Stimulated activated naive CD4-positive, alpha-beta T cell (primary cell): ENCODE measurements at places on chromosomes 6 and 20.

DNA sequence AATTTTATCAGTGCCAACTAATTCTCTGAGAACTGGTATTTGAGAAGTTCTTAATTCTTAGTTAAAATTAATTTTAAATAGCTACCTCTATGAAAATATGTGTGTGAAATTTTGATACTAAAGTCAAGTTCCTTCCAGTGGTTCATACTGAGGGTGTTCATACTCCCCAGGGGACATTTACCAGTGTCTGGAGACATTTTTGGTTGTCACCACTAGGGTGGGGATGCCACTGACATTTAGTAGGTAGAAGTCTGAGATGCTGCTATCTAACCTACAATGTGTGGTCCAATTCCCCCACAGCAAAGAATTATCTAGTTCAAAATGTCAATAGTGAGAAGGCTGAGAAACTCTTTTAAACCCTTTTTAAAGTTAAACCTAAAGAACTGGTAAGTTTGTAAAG is 463.8 kb downstream of the ADGRB3 start:
- DNase-seq = no peak

- DNase-seq = no peak
Measured at GRCh38 chr6:144715344-144715743, 430.2 kb downstream of the UTRN start.

- no peak for DNase-seq
Measured at GRCh38 chr20:20525756-20526155, 157.9 kb downstream of the INSM1 start.

DNA sequence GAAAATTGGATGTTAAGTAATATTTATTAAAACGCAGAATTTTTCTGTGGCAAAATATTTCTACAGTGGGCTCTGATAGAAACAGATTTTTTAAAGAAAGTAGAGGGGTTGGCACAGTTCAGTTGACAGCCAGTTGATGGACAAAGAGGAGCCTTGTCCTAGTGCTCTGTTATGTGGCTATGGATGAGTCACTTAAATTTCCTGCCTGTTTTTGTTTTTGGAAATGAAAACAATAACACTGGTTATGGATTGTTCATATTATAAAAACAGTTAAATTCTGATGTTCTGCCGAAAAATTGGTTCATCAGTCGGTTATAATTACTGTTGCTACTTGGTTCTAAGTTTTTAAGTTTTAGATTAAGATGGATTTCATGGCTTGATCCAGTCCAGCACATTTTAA is 42.8 kb downstream of the MYO6 start:
- DNase-seq = no peak

DNA sequence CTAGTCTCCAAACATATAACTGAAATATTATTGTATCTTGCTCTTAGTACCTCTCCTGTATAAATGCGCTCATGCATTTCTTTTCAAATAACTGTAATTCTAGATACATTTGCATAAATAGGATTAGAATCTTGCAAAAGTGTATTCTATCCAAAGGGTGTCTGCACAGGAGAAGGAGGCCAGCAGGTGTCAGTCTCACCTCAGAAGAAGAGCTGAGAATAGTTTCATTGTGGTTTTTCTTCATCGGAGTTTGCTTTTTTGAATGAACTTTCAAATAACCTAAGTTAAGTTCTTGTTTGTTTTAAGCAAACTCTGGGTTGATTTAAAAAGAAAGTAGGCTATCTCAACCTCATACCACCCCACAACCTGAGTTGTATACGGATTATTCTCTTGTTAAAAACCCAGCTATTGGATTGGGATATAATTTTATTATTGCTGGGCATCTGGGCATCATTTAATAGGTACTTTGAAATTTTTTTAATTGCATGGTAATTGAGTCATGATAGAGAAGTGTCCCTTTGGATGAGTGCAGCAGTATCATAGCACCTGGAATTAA is 125.0 kb upstream of the MLIP start:
- DNase-seq = no peak

DNA sequence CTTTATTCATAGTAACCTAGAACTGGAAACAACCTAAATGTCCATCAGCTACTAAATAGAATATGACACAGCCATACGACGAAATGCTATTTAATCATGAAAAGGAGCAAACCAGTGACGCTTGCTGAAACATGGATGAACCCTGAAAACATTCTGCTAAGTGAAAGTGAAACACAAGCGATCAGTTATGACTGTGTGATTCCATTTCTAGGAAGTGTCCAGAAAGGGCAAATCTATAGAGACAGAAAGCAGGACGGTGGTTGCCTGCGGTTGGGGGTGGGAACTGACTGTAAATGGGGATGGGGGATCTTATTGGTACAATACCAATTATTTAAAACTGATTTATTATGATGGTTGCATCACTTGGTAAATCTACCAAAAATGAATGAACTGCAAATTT is 126.8 kb downstream of the IPCEF1 start:
- no peak for DNase-seq

DNA sequence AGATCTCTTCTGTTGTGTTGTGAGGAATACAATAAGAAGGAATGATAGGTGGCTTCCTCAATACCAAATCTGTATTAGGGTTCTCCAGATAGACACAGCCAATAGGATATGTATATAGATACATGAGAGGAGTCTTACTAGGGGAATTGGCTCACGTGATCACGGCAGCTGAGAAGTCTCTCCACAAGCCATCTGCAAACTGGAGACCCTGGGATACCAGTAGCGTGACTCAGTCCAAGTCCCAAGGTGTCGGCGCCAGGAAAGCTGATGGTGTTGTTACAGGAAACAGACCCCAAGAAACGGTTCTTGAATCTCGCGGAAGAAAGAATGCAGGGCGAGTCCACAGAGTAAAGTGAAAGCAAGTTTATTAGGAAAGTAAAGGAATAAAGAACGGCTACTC is 61.4 kb downstream of the SYTL3 start:
- no peak for DNase-seq

DNA sequence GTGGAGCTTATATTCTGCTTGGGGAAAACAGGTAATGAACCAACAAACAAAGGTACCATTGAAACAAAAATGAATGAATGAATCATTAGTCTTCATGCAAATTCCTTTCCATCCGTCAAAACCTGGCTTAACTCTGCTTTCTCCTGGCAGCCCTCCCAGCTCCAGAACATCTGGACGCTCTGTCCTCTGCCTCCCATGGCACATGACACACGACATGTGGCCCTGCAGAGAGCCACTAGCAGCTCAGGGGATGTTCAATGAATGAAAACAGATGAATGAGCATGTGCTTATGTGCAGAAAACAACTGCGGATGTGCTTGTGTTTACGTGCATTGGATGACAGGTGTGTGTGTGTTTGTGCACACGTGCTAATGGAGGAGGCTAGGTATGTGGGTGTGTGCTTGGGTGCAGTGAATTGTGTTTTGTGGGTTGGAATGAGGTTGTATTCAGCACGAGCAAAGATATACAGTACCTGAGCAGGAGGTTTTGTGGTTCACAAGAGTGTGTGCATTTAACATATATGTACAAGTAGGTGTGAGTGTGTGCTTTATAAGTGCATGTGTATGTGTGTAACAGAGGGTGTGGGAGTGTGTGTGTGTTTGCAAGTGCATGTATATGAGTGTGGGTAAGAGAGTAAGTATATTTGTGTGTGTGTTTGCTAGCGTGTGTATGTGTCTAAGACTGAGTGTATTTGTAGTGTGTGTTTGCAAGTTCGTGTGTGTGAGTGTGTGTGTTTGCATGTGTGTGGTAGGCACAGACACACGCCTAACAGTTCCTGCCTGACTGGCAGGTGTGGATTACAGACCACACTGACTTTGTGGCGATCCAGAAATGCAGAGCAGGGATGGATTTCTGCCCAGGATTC is 374.1 kb upstream of the SULF2 start:
- no peak for DNase-seq

GRCh38 chr6:16092140-16092539 is 36.7 kb upstream of the MYLIP start:
- DNase-seq = no peak

GRCh38 chr6:143676437-143677045 is 1.2 kb upstream of the PHACTR2 start:
- DNase-seq = no peak

DNA sequence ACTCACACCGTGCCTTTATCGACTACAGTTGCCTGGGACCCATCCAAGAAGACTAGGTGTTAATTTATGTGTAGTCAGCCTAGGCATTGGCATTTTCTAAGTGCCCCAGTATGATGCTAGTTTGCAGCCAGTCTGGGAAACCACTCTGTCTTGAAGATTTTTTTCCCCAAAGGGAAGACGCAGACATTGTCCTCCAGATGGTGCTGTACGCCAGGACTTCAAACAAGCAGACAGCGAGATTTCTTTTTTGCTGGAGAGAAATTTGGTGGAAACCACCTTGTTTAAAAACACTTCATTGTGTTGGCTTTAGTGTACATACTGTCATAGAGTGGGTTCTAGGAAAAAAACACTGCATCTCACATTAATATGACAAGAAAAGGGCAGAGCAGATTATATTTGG is 30.0 kb downstream of the ALDH5A1 start:
- DNase-seq = no peak

DNA sequence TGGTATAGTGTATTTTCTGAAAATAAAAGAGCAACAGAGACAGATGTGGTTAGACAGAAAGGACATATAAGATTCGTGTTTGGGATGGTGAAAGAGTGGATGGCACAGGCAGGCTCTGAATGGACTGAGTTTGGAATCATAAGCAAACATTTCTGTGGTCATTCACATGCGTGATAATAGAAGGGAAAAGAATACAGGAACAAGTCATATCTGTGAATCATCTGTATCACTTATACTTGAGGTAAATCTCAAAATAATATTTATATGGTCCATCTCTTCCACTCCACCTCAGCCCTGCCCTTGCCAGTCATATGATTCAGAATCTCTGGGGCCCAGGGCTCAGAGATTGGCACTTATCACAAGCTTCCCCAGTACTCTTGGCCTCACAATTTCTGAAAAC is 535.1 kb downstream of the BCKDHB start:
- DNase-seq = no peak

DNA sequence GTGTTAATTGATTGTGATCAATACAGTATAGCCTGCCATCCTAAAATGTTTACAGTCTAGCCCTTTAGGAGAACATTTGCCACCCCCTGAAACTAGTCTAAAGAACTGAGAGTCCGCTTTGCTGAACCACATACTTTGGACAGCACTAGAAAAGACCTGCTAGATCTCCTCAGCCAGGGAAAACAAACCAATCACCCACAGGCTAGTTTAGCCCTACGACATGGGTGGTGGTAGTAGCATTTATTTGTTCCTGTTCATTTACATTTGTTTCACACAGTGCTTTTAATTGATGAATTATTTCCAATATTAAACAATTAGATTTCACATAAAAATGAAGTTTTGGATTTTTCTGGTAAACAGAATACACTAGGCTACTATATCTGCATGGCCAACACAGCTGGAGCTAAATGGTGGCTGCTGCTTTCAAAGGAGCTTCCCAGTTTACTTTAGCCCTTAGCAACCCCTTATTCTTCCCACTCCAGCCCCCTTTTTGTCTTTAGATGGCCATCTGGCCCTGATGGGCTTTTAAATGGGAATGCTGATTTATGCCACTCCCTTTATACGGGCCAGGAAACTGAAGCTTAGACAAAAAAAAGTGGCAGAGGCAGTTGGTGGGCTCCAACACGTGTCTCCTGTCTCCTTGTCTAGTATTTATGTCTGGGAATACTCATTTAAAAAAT is 72.4 kb downstream of the ADGRG6 start:
- no peak for DNase-seq

GRCh38 chr6:70520575-70520974 is 46.2 kb upstream of the SDHAF4 start:
- no peak for DNase-seq

- peak; percentile 79 for DNase-seq
Measured at GRCh38 chr6:158853072-158853879, 34.1 kb upstream of the EZR start.

DNA sequence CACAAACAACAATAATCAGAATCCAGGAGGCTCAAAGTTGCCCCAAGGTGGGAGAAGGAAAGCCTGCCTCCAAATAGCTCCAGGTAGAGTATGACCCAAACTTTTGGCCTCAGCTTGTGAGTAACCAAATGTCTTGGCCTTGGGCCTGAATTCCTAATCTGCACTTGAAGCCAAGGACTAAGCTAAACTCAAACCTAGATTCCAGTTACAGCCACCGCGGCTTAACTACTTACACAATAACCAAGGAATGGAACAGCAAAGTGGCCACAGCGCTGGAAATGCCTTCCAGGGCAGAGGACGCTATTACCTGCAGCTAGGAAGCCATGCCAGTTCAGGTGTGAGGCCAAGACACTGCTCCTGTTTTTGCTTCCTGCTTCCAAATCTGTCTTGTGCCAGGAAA is 4.6 kb downstream of the NINL start:
- no peak for DNase-seq

DNA sequence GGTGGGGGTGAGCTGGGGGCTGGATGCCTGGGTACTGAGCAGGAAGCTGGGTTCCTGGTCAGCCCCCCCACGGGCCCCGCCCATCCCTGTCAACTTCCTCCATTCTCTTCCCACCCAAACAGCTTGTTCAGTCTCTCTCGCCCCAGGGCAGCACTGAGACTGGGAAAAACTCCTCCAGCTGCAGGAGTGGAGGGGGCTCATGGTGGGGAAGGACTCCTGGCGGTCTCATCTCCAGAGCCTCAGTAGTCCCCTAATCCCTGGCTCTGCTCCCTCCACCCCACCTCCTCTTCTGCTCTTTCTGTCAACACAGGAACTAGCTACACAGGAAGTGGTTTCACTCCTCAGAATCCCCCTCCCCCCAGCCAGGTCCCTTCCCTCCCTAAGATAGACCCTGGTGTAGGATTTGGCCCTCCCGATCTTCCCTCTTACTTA is at the start of gene GPSM3:
TSS of gene GPSM3 (minus strand) at position 36 of the 432 bp plus-strand sequence. CDS start 130 bp downstream, outside the sequence.
- peak; percentile 60 for DNase-seq

DNA sequence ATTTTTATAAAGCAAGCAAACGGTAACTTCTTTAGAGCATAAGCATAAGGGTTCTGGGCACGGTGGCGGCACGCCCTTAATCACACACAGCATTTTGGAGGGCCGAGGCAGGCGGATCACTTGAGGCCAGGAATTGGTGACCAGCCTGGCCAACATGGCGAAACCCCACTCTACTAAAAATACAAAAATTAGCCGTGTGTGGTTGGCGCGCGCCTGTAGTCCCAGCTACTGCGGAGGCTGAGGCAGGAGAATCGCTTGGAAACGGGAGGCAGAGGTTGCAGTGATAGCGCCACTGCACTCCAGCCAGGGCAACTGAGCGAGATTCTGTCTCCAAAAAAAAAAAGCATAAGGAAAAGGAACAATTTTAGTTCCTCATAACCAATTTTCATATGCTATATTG is 2.6 kb downstream of the SENP6 start:
- no peak for DNase-seq

GRCh38 chr6:82775361-82775760 is 290.3 kb downstream of the UBE3D start:
- no peak for DNase-seq

- no peak for DNase-seq
Measured at GRCh38 chr6:144361016-144361415, 75.9 kb downstream of the UTRN start.

DNA sequence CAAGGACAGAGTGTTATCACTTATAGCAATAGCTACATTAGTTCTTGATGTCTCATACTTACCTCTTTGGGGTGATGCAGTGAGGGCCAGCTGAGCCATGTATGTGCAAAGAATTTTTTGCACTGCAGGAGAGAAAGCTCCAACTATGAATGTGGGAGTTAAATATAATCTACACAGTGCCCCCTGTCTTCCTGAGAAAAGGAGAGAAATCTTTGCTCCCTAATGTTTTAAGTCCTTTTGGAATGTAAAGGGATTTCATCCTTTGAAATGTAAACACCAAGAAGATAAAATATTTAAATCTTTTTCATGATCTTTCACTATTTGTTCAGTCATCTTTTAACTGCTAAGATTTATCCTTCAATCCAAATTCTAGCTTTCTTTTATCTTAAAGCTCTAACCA is 822.1 kb downstream of the TENT5A start:
- no peak for DNase-seq

- no peak for DNase-seq
Measured at GRCh38 chr20:37895166-37895565, 7.8 kb upstream of the VSTM2L start.

GRCh38 chr6:138007014-138007472 is 100.2 kb downstream of the PERP start:
- DNase-seq = no peak
